ENCODE measurements at places on chromosomes 1 and 21.
A peak's percentile ranks its signal among the peaks of the same experiment; 100 is the strongest.

DNA sequence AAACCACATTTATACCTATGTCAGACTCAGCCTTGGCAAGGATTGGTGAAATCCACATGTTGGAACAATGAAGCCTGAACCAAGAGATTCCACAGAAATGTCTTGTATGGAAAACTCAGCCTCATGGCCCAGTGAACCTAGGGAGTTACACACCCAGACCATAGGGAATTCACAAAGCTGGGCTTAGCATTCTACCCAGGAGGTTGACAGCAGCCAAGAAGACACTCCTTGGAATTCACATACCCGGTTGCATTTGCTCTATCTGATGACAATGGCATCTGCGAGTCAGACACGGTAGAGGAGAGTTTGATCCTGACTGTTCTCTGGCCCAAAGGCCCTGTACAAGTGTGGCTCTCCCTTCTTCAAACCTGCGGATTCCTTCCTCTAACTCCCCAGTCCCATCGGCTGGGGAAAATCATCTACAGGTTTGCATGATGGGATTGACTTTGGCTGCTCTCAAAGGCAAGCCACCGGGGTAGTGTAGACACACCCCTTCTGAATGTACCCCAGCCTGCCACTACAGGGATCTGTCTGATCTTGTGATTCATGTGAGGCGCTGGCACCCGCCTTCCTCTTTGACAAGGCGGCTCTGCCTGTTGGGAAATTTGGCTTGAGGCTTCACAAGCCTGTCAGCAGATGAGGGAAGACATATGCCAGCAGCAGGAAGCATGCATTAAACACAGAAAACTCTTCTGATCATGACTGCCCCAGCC lies 297.3 kb upstream of the KAZN start:
- no peak for DNase-seq

GRCh38 chr1:8540261-8540941 lies 222.5 kb downstream of the SLC45A1 start:
- DNase-seq = no peak

- no peak for DNase-seq
These were observed 63.0 kb downstream of the PROX1 start for GRCh38 chr1:214050513-214051401.

DNA sequence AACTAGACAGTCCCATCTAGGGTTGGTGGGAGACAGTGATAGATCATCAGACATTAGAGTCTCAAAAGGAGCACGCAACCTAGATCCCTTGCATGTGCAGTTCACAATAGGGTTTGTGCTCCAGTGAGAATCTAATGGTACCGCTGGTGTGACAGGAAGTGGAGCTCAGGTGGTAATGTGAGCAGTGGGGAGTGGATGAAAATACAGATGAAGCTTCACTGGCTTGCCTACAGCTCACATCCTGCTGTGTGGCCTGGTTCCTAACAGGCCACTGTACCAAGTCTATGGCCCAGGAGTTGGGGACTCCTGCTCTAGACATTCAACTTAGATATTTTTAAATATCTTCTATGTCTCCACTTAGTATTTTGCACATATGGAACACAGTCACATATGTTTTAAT lies 231.1 kb upstream of the NRIP1 start:
- no peak for DNase-seq

GRCh38 chr1:67771152-67771551 lies 62.1 kb downstream of the GNG12 start:
- no peak for DNase-seq

DNA sequence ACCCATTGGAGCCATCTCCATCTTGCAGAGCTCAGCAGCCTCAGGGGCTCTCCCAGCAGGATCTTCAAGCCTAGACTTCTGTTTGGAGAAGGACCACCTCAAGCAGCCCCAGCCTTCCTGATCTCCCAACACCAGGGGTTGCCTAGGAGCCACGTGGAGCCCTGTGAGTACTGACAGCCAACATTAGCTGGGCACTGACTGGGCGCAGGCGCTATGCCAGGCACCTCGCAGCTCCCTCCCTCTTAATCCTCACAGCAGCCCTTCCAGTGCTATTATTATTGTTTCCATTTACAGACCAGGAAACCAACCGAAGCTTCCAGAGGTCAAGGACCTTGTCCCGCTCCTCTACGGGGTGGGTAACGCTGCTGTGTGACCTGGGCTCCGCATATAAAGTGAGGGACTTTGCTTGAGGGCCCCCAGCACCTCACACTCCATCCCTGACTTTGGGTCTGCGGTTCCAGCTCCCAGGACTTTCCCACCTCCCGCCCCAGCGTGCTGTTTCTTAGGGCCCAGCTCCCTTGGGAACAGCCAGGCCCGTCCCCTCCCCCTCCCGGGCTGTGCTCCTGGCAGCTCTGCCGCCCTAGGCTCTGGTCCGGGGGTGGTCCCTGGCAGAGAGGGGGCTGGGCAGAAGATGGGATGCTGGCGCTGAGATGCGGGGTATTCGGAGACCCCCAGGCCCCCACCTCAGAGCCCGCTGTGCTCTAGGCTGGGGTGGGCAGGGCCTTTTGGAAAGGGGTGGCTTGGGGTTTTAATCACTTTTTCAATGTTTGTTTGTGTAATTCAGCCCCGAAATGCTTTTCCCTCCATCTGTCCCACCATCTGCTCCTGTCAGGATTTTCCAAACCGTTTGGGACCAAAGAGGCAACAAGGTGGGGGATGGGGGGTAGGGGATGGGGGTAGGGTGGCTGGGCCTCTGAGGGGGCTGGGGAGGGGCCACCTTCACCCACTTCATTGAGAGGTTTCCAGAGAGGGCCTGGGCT lies 4.1 kb upstream of the HPCA start:
- no peak for DNase-seq

DNA sequence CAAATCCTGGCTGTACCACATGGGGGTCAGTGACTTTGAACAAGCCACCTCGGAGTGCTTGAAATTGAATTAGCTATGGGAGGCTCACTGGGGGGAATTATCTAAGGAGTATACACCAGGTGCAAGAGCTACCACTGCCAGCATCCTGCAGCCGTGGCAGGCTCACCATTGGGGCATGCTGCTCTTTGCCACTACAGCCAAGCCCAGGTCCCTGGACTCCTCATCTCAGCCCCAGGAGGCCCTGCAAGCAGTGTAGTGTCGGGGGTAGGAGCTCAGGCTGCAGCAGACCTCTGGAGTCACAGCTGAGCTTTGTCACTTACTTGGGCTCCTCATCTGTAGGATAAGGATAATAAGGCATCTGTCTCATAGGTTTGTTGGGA lies 35.3 kb downstream of the ACOT11 start:
- DNase-seq = no peak

DNA sequence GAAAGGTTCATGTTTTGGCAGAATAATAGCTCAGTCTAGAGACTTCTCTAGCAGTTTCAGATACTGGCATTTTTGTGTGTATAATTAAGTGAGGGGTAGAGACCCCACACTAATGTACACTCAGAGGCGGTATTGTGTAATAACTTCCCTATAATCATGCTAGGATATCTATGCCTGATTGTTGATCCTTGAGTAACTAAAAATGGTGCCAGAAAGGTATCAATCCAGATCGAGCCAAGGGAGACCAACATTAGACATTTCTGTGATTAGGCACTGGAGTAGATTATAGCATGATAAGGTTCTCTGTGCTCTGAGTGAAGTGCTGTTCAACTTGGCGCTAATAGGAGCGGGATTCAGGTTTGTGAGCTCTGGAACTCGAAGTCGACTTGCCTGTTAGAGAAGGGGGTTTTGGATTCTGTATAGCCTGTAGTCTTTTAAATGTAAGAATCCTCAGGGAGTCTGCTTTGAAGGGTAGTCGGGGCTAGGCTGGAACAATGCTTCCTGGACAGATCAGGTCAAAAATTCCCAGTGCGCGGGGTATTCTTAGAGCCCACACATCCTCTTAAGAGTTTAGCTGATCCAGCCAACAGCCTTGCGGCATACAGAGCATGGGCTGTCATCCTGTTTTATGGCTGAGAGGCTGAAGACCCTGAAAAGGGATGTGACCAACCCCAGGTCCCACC lies 24.2 kb downstream of the MAN1C1 start:
- DNase-seq = no peak

DNA sequence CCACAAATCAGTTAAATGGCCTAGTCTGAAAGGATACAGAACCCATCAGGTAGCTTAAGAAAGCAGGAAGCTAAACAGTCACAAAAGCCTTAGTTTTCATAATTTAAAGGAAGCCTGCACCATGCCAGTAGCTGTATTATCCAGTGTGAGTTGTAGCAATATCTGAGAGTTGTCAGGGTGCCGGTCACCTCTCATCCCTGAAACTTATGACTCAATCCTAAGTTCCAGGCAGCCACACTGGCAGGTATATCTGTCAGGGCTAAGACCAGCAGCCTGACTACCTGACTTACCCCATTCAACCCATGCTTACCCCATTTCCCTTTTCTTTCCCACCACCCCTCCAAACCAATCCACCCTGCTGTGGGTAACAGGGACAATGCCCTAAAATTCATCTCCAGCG lies 37.8 kb upstream of the LPAR3 start:
- no peak for DNase-seq

DNA sequence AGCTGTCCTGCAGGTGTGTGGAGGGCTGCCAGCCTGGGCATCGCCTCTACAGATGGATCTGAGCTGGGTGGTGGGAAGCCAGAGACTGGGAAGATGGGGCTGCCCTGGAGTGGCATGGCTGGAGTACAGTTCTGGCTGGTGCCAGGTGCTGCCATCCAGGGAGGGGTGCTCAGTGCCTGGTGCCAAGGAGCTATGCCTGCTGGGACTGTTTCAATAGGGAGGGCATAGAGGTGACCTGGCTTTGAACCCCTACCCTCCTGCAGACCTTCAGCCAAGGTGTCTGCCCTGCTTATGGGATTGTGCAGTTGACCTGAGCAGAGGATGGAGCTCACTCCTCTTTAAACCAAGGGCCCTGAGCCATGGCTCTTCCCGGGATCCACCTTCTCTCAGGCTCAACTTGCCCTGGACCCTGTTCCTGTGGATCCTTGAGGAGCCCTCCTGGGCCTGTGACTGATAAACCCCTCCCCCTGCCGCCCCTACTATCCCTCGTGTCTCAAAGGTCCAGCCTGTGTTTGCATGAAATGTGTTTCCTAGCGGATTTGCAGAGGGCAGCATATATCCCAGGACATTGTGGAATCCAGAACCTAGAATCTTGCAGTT lies 48.7 kb downstream of the PTPRU start:
- no peak for DNase-seq

GRCh38 chr1:181501612-181502011 lies 18.3 kb downstream of the CACNA1E start:
- DNase-seq = no peak

- DNase-seq = peak; percentile 87
These were observed 529 bp upstream of the PRMT2 start for GRCh38 chr21:46634966-46635323.

GRCh38 chr1:951364-951763 lies 7.7 kb downstream of the NOC2L start:
- no peak for DNase-seq

DNA sequence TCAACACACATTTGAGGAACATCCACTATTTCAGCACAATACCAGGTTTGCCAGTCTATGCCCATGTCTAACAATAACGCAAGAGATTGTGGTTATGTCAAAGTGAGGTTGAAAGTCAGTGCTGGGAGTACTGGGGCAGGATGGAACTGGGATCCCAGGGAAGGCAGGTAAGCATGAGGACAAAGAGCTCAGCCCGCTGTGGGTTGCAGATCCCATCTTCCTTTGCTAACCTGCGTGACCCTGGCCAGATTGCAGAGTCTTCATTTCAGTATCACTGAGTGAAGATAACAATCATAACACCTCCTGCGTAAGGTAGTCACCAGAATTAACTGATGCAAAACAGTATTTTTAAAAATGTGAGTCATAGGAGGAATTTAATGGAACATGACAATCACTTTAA lies 250.0 kb downstream of the PCP4 start:
- no peak for DNase-seq

GRCh38 chr1:234107416-234108021 lies 203.0 kb downstream of the SLC35F3 start:
- no peak for DNase-seq

DNA sequence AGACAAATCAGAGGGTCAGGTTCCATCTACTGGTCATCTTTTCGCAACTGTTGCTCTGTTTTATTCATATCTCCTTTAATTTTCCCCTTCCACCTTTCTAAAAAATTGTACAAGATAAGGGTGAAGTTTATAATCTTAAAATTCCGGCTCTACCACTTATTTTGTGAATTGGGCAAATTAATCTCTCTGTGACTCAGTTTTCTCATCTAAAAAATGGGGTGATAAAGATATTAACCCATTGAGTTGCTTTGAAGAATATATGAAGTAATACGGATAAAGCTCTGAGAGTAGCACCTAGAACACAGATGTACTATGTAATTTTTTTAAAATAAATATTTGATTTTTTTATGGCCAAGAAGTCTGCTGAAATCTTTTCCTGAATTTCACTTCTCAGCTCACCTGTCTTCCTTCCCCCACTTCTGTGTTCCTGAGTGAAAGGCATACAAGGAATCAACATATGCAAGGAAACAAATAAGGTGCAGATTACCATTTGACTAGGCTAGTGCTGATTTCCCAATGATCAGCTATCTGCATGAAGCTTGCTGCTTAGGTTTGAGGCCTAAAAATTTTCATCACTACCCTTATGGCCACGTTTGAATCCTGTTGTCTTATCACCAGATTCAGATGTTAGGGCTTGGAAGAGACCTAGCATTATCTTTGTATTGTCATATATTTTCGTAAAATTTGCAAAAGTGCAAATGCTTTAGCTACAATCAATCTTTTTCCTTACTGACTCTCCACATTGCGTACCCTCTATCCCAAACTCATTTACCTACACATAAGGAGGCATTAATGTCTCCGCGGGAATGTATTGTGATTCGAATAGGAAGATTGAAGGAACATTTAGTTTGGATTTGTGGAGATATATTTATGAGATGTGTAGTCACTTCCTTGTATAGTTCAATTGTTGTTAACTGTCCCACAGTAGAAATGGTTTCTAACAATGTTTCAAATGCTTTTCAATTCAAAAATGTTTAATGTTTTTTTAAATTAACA lies 718.3 kb upstream of the PTBP2 start:
- DNase-seq = no peak

DNA sequence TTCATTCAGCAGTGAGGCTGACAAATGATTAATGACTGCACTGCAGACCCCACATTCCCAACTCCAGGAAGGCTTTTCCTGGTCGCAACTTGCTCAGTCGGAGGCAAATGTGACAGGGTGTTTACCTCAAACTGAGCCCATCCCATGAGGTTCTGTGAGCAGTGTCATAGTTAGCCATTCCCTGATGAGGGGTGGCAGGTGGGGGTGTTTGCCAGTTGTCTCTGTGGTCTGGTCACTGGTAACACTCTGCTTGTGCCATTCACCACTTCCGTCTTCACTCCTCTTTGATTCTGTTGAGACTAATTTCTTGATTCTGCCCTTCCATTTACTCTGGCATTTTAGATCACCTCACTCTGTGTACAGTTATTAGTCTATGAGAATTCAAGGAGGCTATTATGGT lies 73.5 kb downstream of the NOS1AP start:
- no peak for DNase-seq

All from head of caudate nucleus (tissue), 42 donors.